MV-4-11 (cell line): ENCODE measurements at places on chromosomes 1 and 21.

- DNase-seq = no peak
Observed at GRCh38 chr1:187212377-187212776, 383.6 kb downstream of the PLA2G4A start.

GRCh38 chr1:234091876-234092275, 187.4 kb downstream of the SLC35F3 start:
- DNase-seq = no peak

- no peak for DNase-seq
Observed at GRCh38 chr1:203084588-203085527, 954 bp downstream of the MYOG start.

GRCh38 chr1:17924578-17924977, 169.4 kb downstream of the ACTL8 start:
- no peak for DNase-seq

- no peak for DNase-seq
Observed at GRCh38 chr1:10713614-10714013, 82.8 kb downstream of the CASZ1 start.

DNA sequence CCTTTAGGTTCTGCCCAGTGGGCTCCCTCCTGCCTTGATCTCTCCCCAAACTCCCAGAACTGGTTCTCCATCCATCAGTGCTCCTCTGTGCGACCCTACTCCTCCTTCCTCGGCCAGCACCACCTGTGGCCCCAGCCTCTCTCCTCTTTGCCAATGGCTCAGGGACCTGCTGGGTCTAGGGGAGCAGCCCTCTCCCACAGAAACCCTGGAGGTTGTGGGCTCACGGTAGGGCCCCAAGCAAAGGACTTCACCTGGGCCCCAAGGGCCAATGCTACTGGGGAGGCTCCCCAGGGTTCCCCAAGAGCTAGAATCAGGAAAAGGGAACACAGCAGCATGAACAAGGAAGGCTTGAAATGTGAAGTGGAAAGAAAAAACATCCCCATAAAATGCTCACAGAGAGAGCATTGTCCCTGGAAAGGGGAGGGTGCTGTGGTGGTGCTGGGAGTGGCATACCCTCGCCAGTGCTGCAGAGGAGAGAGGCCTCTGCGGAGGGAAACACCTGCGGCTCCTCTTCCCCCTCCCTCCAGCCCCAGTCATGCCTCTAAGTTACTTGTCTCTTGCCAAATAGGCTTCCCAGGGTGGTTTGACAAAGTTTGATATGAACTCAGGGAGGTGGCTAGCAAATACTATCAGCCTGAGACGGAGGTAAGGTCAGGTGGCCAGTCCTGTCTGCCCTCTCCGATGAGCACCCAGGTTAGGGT, 2.5 kb downstream of the TMEM63A start:
- DNase-seq = no peak

GRCh38 chr1:31327381-31327780, 30.5 kb downstream of the ZCCHC17 start:
- DNase-seq = no peak

DNA sequence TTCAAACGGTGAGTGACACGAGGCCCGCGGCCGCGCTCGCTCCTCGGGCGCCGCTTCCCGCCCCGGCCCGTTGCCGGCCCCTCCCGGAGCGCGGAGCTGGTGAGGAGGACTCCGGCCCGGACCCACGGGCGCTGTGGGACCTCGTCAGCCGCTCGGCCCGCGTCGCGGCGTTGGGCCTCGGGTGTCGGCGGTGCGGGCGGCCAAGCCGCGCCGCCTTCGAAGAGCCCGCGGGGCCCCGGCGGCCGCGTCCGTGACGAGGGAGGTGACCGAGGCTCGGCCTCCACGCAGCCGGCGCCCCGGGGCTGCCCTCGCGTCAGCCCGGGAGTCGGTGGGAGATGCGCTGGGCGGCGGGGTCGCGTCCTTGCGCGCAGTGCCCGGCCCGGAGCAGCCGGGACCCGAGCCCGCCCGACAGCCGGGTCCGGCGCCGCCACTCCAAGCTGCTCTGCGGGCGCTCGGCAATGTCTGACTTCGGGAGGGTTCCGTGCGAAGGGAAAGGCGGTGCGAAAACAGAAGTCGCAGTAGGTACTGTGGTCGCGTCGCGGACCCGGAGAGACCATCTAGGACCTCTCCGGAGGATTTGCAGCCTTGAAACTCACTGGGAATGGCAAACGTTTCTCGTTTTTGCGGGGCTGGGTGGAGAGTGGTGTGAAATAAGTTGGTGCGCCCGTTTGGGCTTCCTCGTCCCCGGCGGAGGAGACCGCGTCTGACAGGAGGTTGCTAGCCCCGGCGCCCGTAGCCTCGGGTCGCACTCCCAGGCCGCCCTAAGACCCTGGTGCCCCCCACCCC, 829 bp downstream of the SPEN start:
- DNase-seq = no peak

GRCh38 chr1:20124456-20125057, 5.2 kb upstream of the PLA2G2D start:
- peak; percentile 65 for DNase-seq
